ENCODE measurements at places on chromosomes 2 and 18. TPM values are rescaled to one million over a fixed set of nuclear protein-coding genes. Genes with fewer than 3 reads are reported as not detected.

The FBLN7 gene
- 1.3 TPM for polyA plus RNA-seq

The FEV gene
- not detected for polyA plus RNA-seq

The LHCGR gene
- polyA plus RNA-seq = 0.07 TPM

The CHN1 gene
- 5.3 TPM for polyA plus RNA-seq

The PLEKHH2 gene
- polyA plus RNA-seq = 3.2 TPM

The CCDC121 gene
- 4.1 TPM for polyA plus RNA-seq

The GREB1 gene
- 4.6 TPM for polyA plus RNA-seq

The COX5B gene
- 2,498 TPM for polyA plus RNA-seq

The SAG gene
- not detected for polyA plus RNA-seq

The HOXD12 gene
- not detected for polyA plus RNA-seq

The ADAM23 gene
- polyA plus RNA-seq = 17.0 TPM
